Liver (tissue), 10 donors: ENCODE measurements at places on chromosomes 11 and 22.

DNA sequence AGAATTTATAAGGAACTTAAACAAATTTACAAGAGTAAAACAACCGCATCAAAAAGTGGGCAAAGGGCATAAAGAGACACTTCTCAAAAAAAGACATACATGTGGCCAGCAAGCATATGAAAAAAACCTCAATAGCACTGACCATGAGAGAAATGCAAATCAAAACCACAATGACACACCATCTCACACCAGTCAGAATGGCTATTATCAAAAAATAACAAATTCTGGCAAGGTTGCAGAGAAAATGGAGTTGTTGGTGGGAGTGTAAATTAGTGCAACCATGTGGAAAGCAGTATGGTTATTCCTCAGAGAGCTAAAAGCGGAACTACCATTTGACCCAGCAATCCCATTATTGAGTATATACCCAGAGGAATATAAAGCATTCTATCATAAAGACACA is 866.8 kb upstream of the TENM4 start:
- no peak for DNase-seq

GRCh38 chr11:128837627-128838026 is 29.5 kb downstream of the KCNJ1 start:
- no peak for DNase-seq

DNA sequence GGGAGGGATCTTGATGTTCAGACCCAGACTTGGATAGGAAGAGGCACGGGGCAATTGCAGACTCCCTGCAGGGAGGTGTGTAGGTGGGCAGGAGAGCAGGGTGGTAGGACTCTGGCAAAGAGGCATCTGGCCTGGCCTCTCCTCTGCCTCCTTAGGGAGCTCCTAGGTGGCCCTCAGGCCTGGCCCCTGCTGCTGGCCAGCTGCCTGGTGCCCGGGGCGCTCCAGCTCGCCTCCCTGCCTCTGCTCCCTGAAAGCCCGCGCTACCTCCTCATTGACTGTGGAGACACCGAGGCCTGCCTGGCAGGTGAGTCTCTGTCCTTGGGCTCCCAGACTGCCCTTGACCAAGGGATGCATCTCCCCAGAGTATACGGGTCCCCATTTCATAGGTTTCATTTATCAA is 16.6 kb upstream of the MIF start:
- no peak for DNase-seq

DNA sequence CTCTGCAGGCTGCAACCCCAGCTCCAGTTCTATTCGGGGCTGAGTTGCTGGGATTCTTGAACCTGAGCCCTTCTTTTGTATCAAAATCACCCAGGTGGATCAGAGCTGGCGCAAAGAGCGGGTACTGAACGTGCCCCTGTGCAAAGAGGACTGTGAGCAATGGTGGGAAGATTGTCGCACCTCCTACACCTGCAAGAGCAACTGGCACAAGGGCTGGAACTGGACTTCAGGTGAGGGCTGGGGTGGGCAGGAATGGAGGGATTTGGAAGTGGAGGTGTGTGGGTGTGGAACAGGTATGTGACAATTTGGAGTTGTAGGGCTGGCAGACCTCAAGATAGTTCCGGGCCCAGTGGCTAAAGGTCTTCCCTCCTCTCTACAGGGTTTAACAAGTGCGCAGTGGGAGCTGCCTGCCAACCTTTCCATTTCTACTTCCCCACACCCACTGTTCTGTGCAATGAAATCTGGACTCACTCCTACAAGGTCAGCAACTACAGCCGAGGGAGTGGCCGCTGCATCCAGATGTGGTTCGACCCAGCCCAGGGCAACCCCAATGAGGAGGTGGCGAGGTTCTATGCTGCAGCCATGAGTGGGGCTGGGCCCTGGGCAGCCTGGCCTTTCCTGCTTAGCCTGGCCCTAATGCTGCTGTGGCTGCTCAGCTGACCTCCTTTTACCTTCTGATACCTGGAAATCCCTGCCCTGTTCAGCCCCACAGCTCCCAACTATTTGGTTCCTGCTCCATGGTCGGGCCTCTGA is 3.8 kb downstream of the FOLR1 start:
- DNase-seq: no peak

DNA sequence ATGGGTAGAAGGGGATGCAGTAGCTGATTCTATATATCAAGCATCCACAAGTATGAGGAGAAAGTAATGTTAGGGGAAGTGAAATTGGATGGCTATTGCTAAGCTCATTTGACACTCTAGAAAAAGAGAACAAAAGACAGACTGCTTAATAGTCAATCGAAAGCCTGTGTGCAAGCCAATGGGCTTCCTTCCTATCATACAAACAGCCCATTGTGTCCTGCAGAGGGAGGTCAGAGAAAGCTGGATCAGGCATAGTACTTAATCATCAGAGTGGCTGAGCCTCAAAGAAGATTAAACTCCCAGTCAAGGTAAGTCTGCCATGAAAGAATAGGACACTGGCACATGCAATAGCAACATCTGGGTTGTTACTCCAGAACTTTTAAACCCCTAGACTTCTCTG is 50.9 kb upstream of the PGR start:
- DNase-seq: no peak

DNA sequence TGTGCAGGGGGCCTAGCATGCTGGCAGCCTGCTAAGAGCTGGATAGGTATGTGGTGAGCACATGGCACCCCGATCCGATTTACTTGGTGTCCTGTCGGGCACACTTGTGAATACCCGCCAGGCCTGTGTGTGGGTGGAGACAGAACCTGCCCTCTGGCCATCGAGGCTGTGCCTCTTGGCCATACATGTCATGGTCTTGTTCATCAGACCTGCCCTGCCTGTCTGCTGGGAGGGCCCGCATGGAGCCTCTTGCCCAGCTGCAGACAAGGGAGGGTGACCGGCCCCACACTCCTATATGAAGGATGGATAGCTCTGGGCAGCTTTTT is 310.2 kb downstream of the TBC1D22A start:
- DNase-seq: no peak

GRCh38 chr22:48464246-48464645 is 1363.4 kb downstream of the BRD1 start:
- no peak for DNase-seq

DNA sequence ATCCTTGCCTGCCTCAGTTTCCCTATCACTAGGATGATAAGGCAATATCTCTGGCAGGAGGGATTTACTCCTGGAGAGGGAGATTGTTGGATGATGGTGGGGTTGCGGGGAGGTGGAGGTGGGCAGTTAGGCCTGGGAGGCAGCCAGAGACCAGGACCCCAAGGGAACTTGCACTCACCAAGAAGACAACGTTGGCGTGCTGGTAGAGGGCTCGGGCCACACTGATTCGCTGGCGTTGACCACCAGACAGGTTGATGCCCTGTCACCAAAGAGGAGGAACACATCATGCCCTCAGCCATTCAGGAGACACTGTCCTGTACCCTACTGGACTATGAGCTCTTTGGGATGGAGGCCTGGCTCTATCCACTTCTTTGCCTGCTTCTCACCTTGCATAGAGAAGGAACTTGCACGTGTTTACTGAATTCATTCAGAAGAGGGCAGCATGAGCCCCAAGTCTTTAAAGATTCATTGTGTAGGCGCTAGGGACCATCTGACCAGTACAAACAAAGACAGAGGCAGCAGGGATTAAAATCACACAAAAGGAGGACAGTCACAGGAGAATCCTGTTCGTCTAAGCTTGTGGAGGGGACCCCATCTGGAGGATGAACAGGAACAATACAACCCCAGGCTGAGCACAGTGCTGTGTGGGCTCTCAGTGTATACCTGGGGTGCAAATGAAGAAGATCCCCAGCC is 24.2 kb upstream of the KCNJ11 start:
- DNase-seq: no peak

DNA sequence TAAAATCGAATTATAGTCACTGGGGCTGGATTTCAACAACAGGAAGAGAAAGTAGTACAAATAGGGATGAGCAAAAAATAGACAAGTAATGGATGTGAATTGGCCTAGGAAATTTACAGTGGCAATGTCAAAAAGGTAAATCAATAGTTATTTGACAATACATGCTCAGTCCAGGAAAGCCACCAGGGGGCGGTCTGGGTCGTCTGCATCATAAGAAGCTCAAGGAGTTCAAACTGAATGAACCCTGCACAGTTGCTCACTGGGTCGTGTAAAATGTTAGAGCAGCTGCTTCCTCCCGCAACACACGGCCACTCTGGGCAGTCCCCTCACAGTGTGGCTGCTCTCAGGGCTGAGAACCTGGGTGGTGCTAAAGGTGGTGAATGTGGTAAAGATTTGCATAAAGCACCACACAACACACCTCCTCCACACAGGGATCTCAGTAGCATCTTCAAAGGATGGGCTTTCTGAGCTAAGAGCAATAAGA is 85.9 kb downstream of the ZNF280B start:
- DNase-seq: peak; percentile 75

DNA sequence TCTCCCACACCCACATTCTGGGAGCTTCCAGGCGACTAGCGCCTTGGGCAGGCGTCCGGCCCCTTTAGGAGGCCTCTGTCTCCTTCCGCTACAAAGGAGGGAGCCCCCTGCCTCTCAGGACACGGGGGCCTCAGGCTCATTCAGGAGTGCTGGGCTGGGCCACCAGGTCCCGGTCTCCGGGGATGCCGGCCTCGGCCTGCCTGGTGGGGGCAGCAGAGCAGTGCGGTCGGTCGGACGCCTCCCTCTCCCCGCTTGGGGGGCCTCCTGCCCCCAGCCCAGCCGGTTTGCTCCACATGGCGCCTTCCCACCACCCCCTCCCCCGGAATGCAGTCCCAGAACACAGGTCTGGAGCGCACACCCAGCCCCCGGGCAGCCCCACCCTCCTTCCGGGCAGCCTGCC is 21.9 kb downstream of the MRPL23 start:
- no peak for DNase-seq
